ENCODE measurements at places on chromosomes 7 and 10.

GRCh38 chr7:85074-85882 is 107.1 kb upstream of the FAM20C start:
- H3K4me3 ChIP-seq = no peak overlapping the region
- H3K36me3 ChIP-seq = no peaks in the 10 kb centered on the region
- no peak for DNase-seq

- H3K4me1 ChIP-seq = no peaks in the 10 kb centered on the region
- no peak overlapping the region for H3K27ac ChIP-seq
- no peaks in the 10 kb centered on the region for H3K27me3 ChIP-seq
- H3K36me3 ChIP-seq = no peaks in the 10 kb centered on the region
Observed at GRCh38 chr10:86355571-86356038, 11.0 kb downstream of the GRID1 start.

GRCh38 chr7:22551768-22552513 is 52.0 kb upstream of the STEAP1B start:
- no peaks in the 10 kb centered on the region for H3K36me3 ChIP-seq
- H3K4me3 ChIP-seq = no peak overlapping the region
- no peak for DNase-seq
- no peaks in the 10 kb centered on the region for H3K27me3 ChIP-seq
- no peak overlapping the region for H3K27ac ChIP-seq

DNA sequence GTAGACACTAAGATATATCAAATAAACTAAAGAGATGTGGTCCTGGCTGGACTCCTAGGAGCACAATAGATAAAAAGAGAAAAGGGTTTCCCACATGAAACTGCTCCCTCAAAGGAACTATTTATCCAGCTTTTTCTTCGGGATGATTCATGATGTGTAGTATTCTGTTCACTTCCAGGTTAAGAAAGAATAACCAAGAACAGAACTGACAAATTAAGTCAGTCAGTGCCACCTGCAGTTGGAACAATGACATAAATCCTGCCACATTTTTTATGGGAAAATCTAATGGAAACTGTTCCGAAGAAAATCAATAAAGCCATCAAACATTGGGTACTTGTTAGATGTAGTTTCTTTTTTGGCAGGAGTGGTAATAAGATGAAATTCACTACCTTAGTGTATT is 87.1 kb downstream of the POLR1F start:
- no peak overlapping the region for H3K27ac ChIP-seq
- H3K4me3 ChIP-seq = no peak overlapping the region
- H3K27me3 ChIP-seq = no peaks in the 10 kb centered on the region
- no peaks in the 10 kb centered on the region for H3K4me1 ChIP-seq
- no peaks in the 10 kb centered on the region for H3K36me3 ChIP-seq
- DNase-seq = no peak

GRCh38 chr7:13093160-13093559 is 405.7 kb downstream of the ARL4A start:
- H3K4me1 ChIP-seq = no peaks in the 10 kb centered on the region
- H3K36me3 ChIP-seq = no peaks in the 10 kb centered on the region
- no peaks in the 10 kb centered on the region for H3K27me3 ChIP-seq
- no peak overlapping the region for H3K27ac ChIP-seq

DNA sequence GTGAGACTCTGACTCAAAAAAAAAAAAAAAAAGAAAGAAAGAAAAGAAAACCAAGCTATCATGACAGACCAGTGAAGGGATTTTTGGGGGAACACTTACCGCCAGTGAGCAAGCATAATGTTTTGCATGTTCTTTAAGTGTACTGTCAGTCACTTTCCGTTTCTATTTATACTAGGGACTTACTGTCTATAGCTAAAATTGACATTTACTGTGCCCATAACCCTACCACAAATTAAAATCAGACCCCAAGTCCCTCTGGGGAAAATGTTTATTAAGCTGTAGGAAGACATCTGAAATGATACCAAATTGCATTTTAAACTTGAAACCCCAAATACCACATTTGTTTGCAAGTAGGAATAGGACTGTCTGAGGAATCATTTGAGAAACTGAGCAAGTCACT is 252.8 kb downstream of the TRIL start:
- no peaks in the 10 kb centered on the region for H3K27me3 ChIP-seq
- H3K36me3 ChIP-seq = no peaks in the 10 kb centered on the region
- no peak overlapping the region for H3K27ac ChIP-seq
- H3K4me1 ChIP-seq = no peaks in the 10 kb centered on the region

GRCh38 chr10:62817121-62817765 is 1.1 kb upstream of the EGR2 start:
- H3K27me3 ChIP-seq = no peaks in the 10 kb centered on the region
- peak overlapping the region; percentile 88 for H3K27ac ChIP-seq
- DNase-seq = peak; percentile 78
- H3K4me1 ChIP-seq = peaks cover 18% of the 10 kb centered on the region
- peak overlapping the region; percentile 79 for H3K4me3 ChIP-seq

DNA sequence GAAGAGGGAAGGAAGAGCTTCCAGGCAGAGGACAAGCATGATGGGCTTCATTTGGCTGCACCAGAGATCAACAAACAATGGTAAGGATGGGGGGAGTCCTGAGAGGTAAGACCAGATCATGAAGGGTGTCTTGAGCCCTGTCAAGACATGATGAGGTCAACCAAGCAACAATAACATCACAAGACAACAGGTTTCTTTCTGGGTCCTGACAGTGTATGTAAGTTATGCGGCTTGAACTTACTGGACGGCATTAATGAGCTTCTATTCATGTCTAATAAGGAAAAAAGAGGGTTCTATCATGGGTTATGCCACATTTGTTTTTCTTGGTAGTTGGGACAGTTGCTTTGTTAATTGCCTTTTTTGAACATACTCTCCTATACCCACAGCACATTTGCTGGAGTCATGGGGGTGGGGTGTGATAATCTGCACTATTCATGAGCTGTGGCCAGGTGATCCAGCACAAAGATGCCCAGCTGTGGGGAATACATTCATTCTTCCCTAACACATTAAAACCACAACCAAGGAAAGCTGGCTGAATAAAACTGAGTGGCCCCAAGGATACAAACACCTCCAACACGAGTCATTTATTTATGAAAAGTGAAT is 168.8 kb upstream of the KLF14 start:
- no peak overlapping the region for H3K27ac ChIP-seq
- H3K4me1 ChIP-seq = peaks cover 15% of the 10 kb centered on the region
- DNase-seq = no peak
- no peaks in the 10 kb centered on the region for H3K36me3 ChIP-seq

DNA sequence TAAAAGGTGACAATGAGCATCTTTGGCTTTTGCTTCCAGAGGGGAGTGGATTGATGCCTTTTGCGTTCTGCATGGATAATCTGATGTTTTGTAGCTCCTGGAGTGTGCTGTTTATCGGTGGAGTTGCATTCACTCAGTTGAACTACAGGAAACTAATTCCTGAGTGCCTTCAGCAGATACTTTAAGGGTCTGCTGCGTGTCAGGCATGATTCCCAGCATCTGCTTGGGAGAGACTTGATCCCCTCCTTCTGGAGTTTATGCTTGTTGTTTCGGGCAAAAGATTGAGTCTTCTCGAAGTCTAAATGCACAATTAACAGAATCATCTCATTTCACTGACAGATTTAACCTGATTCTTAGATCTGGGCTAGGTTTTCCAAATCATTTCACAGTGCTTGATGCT is 46.2 kb downstream of the CELF2 start:
- no peaks in the 10 kb centered on the region for H3K36me3 ChIP-seq
- no peak overlapping the region for H3K4me3 ChIP-seq
- no peak overlapping the region for H3K27ac ChIP-seq
- no peaks in the 10 kb centered on the region for H3K27me3 ChIP-seq
- H3K4me1 ChIP-seq = no peaks in the 10 kb centered on the region

DNA sequence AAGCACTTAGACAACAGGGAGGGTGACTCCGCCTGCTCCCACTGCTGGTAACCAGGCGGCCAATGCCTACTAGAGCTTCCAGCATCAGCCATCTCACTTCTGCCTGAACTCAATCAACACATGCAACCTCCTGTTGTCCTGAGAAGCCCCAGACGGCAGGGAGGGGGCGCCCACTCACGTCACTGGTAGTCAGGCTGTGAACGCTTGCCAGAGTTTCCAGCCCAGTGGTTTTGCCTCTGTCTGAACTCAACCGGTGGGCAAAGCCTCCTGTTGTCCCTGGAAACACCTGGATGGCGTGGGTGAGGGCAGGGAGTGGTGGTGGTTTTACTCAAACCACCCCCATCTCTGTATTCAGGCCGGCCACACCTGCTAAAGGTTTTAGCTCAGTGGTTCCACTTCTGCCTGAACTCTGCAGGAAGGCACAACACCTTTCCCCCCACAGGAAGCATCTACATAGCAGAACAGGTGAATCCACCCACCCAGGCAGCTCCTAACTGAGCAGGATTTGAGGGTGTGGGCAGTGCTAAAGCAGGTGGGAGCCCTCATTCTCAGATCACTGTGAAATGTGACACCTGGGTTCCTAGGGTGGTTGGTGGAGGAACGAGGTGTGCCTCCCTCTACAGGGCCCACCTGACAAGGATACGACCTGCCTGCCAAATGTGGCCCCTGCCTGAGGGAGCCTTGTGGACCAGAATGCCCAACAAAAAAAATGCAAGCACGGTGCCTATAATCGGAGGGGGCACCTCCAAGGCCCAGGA is 563.0 kb upstream of the SEMA3D start:
- H3K27me3 ChIP-seq = peaks cover 10% of the 10 kb centered on the region
- no peaks in the 10 kb centered on the region for H3K36me3 ChIP-seq
- H3K4me3 ChIP-seq = no peak overlapping the region
- H3K4me1 ChIP-seq = no peaks in the 10 kb centered on the region
- H3K27ac ChIP-seq = no peak overlapping the region

- DNase-seq = no peak
- H3K4me3 ChIP-seq = no peak overlapping the region
- H3K27ac ChIP-seq = no peak overlapping the region
- H3K27me3 ChIP-seq = no peaks in the 10 kb centered on the region
- no peaks in the 10 kb centered on the region for H3K36me3 ChIP-seq
- H3K4me1 ChIP-seq = no peaks in the 10 kb centered on the region
Observed at GRCh38 chr10:108868881-108869280, 1054.4 kb downstream of the XPNPEP1 start.

- H3K27ac ChIP-seq = no peak overlapping the region
- H3K4me1 ChIP-seq = peaks cover 10% of the 10 kb centered on the region
Observed at GRCh38 chr7:90455163-90456030, 14.0 kb upstream of the PTTG1IP2 start.

GRCh38 chr7:70763961-70764691 is 367.8 kb upstream of the GALNT17 start:
- H3K36me3 ChIP-seq = no peaks in the 10 kb centered on the region
- no peak overlapping the region for H3K27ac ChIP-seq
- H3K4me3 ChIP-seq = no peak overlapping the region
- H3K4me1 ChIP-seq = no peaks in the 10 kb centered on the region
- no peaks in the 10 kb centered on the region for H3K27me3 ChIP-seq
- DNase-seq = no peak

GRCh38 chr10:26468700-26469099 is 30.6 kb downstream of the APBB1IP start:
- no peaks in the 10 kb centered on the region for H3K27me3 ChIP-seq
- no peak overlapping the region for H3K4me3 ChIP-seq
- DNase-seq = no peak
- no peaks in the 10 kb centered on the region for H3K36me3 ChIP-seq
- H3K27ac ChIP-seq = no peak overlapping the region

GRCh38 chr10:132111871-132112341 is 46.2 kb downstream of the JAKMIP3 start:
- no peaks in the 10 kb centered on the region for H3K4me1 ChIP-seq
- DNase-seq = peak; percentile 44
- no peaks in the 10 kb centered on the region for H3K27me3 ChIP-seq
- H3K36me3 ChIP-seq = no peaks in the 10 kb centered on the region

DNA sequence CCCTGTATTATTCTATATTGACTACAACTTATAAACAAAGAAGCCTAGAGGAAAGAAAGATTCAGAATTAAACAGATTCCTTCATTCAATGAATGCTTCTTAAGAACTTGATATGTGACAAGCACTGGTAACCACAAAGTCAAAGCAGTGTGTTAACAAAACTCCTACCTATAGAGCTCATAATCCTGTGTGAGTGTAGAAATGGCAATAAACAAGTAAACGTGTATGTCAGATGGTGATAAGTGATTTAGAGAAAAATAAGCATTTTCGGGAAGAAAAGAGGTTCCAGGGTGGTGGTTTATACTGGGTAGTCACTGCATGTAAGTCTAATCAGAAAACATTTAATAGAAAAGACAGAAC is 141.3 kb downstream of the JMJD1C start:
- DNase-seq = no peak
- H3K36me3 ChIP-seq = no peaks in the 10 kb centered on the region
- no peaks in the 10 kb centered on the region for H3K4me1 ChIP-seq
- H3K27me3 ChIP-seq = no peaks in the 10 kb centered on the region
- no peak overlapping the region for H3K4me3 ChIP-seq

- peaks cover 8% of the 10 kb centered on the region for H3K4me1 ChIP-seq
- no peaks in the 10 kb centered on the region for H3K27me3 ChIP-seq
- no peak for DNase-seq
- peak overlapping the region; percentile 66 for H3K27ac ChIP-seq
- H3K4me3 ChIP-seq = peak overlapping the region; percentile 74
Observed at GRCh38 chr7:43869867-43870240, 537 bp upstream of the MRPS24 start.

- H3K36me3 ChIP-seq = no peaks in the 10 kb centered on the region
- H3K4me3 ChIP-seq = no peak overlapping the region
- no peaks in the 10 kb centered on the region for H3K27me3 ChIP-seq
- no peak for DNase-seq
- no peak overlapping the region for H3K27ac ChIP-seq
Observed at GRCh38 chr10:128298587-128298986, 172.4 kb upstream of the MKI67 start.

GRCh38 chr10:62014510-62014909 is 113.0 kb downstream of the ARID5B start:
- H3K27ac ChIP-seq = no peak overlapping the region
- no peak for DNase-seq
- peaks cover 11% of the 10 kb centered on the region for H3K4me1 ChIP-seq
- no peaks in the 10 kb centered on the region for H3K27me3 ChIP-seq
- no peak overlapping the region for H3K4me3 ChIP-seq

- no peaks in the 10 kb centered on the region for H3K27me3 ChIP-seq
- no peaks in the 10 kb centered on the region for H3K36me3 ChIP-seq
- no peak overlapping the region for H3K4me3 ChIP-seq
- DNase-seq = no peak
- H3K27ac ChIP-seq = no peak overlapping the region
- no peaks in the 10 kb centered on the region for H3K4me1 ChIP-seq
Observed at GRCh38 chr10:122746408-122746807, 46.8 kb upstream of the C10orf120 start.

- H3K27ac ChIP-seq = no peak overlapping the region
- H3K36me3 ChIP-seq = no peaks in the 10 kb centered on the region
- DNase-seq = no peak
- H3K4me3 ChIP-seq = no peak overlapping the region
- H3K27me3 ChIP-seq = no peaks in the 10 kb centered on the region
- no peaks in the 10 kb centered on the region for H3K4me1 ChIP-seq
Observed at GRCh38 chr7:110534241-110534931, 556.5 kb upstream of the LRRN3 start.

DNA sequence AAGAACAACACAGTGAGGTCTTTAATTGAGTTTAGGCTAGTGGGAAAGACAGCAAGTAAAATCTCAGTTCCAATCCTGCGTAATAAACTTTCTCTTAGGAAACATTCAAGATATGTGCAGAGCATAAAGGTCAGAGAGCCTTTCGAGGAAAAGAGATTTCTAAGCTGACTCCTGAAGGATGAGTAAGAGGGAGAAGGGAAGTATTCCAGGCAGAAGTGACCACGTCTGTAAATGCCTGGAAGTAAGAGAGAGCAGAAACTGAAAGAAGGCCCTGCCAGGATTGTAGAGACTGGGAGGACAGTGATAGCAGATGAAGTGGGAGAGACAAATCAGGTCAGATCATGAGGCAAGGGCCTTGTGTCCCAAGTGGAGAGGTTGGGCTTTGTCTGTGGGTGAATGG is 41.8 kb downstream of the PNLIPRP3 start:
- H3K27me3 ChIP-seq = no peaks in the 10 kb centered on the region
- H3K36me3 ChIP-seq = no peaks in the 10 kb centered on the region
- H3K4me1 ChIP-seq = no peaks in the 10 kb centered on the region
- DNase-seq = no peak
- no peak overlapping the region for H3K27ac ChIP-seq

All from pancreas (tissue), 10 donors.